ENCODE measurements at places on chromosomes 6 and 20. TPM values are rescaled to one million over a fixed set of nuclear protein-coding genes. Genes with fewer than 3 reads are reported as not detected.

The C20orf96 gene
- 1.7 TPM for total RNA-seq

The IP6K3 gene
- not detected for total RNA-seq

The BNIP5 gene
- total RNA-seq, result not detected

The HLA-DMB gene
- total RNA-seq, result 0.92 TPM

The TRIM40 gene
- total RNA-seq, result not detected

The FHL5 gene
- total RNA-seq, result not detected

The IL22RA2 gene
- not detected for total RNA-seq

The CST5 gene
- not detected for total RNA-seq

The TAGAP gene
- 0.07 TPM for total RNA-seq

The C6orf15 gene
- 0.68 TPM for total RNA-seq

The TCF15 gene
- not detected for total RNA-seq

The MCM3 gene
- 125 TPM for total RNA-seq

The VSTM2L gene
- total RNA-seq, result 0.14 TPM

The KIF25 gene
- total RNA-seq, result not detected

The MROH8 gene
- total RNA-seq, result 0.35 TPM

The ULBP3 gene
- 7.0 TPM for total RNA-seq

The ARMC2 gene
- 3.0 TPM for total RNA-seq

The HACE1 gene
- total RNA-seq, result 9.2 TPM

The DYNLT2 gene
- 0.85 TPM for total RNA-seq

The SLC17A9 gene
- 0.34 TPM for total RNA-seq

The BICRAL gene
- 4.7 TPM for total RNA-seq

The TFAP2A gene
- total RNA-seq, result 37.0 TPM

The SGK2 gene
- 0.04 TPM for total RNA-seq

The RIPOR2 gene
- not detected for total RNA-seq

The ARFGEF3 gene
- total RNA-seq, result 0.04 TPM

The FOXF2 gene
- 0.11 TPM for total RNA-seq

The AIF1 gene
- not detected for total RNA-seq

The PTPRT gene
- not detected for total RNA-seq

The SIRPB1 gene
- total RNA-seq, result 1.1 TPM

The DDO gene
- 0.07 TPM for total RNA-seq

The EFCAB8 gene
- not detected for total RNA-seq

The AKAP7 gene
- total RNA-seq, result 3.4 TPM

The CAGE1 gene
- 0.07 TPM for total RNA-seq

The DUSP15 gene
- not detected for total RNA-seq

The MUCL3 gene
- total RNA-seq, result not detected

The VGLL2 gene
- total RNA-seq, result not detected

The SAMD3 gene
- total RNA-seq, result 7.1 TPM

The ANKRD66 gene
- total RNA-seq, result not detected

The MOG gene
- not detected for total RNA-seq
